ENCODE measurements at places on chromosomes 16 and 17.

- no peak for DNase-seq
Measured at GRCh38 chr17:17831208-17832031, 5.4 kb downstream of the SREBF1 start.

- no peak for DNase-seq
Measured at GRCh38 chr17:47800686-47801085, 20.9 kb downstream of the OSBPL7 start.

DNA sequence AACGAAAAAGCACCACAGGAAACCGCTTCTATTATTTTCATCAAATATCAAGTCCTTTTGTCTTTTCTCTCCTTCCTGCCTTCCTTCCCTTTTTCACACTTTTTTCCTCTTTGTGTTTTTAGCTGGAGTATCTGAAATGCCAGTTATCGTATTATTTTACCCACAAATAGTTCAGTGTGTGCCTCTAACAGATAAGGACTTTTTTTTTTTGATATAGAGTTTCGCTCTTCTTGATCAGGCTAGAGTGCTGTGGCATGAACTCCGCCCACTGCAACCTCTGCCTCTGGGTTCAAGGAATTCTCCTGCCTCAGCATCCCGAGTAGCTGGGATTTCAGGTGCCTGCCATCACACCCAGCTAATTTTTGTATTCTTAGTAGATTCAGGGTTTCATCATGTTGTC lies 10.7 kb downstream of the DNAAF1 start:
- no peak for DNase-seq

DNA sequence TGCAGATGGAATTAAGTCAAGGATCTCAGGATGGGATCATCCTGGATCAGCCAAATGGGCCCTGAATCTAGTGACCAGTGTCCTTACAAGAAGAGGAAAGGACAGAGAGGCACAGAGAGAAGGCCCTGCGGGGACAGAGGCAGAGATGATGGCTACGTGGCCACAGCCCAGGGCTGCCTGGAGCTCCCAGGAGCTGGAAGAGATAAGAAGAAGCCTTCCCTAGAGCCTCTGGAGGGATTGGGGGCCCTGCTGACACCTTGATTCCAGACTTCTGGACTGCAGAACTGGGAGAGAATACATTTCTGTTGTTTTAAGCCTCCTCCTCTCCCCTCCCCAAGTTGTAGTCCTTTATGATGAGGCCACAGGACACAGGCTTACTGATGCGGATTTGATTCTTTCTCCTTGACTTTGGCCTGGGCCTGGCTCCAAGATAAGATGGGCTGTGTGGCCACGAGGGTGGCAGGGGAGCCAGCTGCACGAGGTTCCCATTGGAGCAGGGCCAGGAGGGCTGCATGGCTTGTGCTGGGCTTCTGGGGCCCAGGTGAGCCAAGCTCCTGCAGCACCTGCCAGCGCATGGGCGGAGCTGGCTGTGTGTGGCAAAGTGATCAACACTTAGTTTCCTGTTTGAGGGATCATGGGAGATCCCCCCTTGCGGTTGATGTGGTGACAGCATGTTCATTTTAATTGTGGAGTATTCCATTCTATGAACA lies 146.1 kb downstream of the IRF8 start:
- DNase-seq = no peak

- no peak for DNase-seq
Measured at GRCh38 chr17:65278820-65279184, 141.6 kb downstream of the RGS9 start.

GRCh38 chr17:81513372-81513752 lies 763 bp upstream of the ACTG1 start:
- DNase-seq = peak; percentile 55

DNA sequence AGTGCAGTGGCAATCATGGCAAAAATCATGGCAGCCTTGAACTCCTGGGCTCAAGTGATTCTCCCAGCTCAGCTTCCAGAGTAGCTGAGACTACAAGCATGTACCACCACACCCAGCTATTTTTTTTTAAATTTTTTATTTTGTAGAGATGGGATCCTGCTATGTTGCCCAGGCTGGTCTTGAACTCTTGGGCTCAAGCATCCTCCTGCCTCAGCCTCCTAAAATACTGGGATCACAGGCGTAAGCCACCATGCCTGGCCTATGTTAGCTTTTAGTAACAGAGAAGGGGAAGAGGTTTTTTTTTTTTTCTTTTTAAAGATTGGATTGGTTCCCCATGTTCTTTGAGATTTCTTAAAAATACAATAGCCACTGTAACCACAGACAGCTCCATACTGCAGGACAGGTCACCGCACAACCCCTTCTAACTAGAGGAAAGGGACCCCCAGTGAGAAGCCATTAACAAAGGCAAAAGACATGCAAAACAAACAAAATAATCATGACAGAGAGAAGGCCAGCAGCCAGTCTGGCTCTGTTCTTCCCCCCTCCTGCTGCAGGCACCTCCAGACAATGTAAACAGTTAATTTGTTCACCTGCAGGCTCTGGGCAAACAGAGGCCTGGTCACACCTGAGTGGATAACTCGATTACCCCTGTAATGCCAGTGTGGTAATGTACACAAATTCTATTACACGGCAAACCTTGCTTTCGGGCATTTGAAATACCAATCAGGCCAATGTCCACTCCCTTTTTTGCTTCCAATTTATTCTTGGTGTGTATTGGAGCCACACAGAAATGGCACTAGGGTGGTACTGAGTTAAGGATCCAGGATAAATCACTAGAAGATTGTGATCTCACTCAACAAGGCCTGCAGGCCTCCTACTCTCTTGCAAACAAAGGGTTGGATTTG lies 52.9 kb downstream of the SNX11 start:
- DNase-seq = no peak

DNA sequence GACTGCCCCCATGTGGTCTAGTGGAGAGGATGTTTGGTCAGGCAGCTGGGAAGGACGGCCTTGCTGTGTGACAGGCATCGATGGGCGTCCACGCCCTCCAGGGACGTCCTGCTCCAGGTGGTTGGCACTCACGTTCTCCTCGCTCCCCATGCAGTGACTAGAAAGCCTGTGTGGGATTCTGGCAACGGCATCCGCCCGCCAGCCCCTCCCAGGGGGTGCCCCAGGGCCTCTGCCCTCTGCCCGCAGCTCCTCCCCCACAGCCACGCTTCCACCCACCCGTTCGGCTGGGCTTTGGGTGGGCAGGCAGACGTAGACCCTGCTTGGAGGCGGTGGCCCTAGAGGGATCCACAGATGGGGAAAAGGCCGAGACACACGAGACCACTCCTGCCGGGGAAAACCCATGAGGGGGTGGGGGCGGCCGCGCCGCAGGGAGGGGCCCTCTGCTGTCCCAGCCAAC lies 4.7 kb upstream of the IL17C start:
- DNase-seq = no peak

DNA sequence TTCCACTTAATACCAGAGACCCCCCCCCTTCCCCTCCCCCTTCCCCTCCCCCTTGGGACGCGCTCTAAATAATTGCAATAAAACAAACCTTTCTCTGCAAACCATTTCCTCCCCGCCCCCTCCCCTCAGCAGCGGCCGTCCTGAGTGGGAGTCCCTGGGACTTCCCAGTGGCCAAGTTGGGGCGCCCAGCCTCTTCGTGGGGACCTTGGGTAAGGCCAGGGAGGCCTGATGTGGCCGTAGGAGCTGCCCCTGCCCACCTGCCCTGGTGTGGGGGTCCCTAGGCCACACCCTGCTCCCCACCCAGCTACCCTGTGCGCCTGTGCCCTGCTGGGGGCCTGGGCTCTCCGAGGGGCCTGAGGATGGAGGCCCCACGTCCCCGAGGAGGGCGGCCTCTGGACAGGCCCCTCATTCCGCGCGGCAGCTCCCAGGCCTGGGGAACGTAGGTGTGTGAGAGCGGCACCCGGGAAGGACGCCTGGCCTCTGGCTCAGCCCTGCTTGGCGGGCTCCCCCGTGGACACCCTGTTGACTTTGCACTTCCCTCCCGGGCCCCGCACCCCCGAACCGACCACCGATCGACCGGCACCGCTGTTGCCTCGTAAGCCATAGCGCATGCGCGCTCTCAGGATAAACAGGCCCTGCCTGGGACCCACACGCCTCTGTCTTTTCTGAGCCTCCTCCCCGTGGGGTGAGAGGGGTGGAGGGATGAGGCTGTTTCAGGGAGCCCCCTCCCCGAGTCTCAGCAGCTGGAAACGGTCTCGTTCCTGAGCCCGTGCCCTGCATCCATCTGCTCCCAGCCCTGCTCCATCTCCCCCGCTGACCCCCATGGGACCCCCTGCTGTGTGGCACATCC lies 9.0 kb downstream of the NTHL1 start:
- DNase-seq = no peak

GRCh38 chr16:27511657-27512448 lies 37.9 kb downstream of the GTF3C1 start:
- DNase-seq = peak; percentile 8
